ENCODE measurements at places on chromosomes 12 and 14.

GRCh38 chr14:74524812-74525135, 31.2 kb downstream of the ISCA2 start:
- no peak for DNase-seq

- no peak for DNase-seq
These were observed 71.6 kb downstream of the PDE6H start for GRCh38 chr12:15044471-15044870.

DNA sequence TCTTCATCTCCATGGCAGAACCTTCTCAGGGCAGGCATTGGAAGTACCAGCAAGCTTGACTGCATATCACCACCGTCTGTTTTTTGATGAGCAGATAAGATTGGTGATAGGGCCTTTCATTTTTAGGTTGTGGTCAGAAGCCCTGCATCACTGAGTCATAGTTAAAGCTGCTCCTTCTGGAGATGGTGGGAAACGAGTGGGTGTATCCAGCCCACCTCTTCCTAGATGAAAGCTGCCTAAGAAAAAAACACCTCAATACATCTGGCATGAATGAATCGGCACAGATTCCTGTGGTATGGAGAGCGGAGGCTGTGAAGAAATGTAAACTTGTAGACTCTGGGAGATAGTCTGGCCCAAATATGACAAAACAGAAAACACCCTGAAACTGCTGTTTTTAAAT, 248.7 kb upstream of the EGLN3 start:
- no peak for DNase-seq

- DNase-seq, result no peak
These were observed 450.6 kb downstream of the DPF3 start for GRCh38 chr14:72443256-72443655.

GRCh38 chr14:20631880-20632389, 9.6 kb downstream of the OR6S1 start:
- no peak for DNase-seq

DNA sequence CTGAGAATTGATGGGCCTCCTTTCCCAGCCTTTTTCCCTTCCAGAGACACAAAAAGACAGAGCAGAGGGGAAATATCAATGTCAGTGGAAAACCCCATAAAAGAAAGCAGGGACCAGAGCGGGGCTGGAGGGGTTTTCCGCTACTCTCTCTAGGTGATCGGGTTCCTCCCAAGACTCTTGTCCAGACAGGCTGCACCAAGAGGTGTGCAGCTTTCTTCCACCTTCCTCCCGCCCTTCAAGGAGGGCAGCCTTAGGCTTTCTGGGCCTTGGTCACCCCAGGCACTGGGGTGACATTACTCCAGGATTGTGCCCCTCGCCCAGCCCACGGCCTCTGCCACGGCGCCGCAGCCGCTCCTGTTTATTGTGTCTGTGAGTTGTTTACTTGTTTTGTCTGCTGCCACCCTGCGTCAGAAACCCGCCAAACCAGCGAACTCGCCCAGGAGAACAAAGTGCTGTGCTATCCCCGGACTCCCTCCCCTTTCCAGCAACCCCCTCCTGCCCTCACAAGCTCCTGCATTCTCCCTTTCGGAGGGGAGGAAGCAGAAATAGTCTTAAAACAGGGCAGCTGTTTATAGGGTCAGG, 6.7 kb upstream of the HOXC6 start:
- DNase-seq, result no peak
